Right forelimb (tissue), 1 donor: ENCODE measurements at places on chromosomes 7 and 10.

DNA sequence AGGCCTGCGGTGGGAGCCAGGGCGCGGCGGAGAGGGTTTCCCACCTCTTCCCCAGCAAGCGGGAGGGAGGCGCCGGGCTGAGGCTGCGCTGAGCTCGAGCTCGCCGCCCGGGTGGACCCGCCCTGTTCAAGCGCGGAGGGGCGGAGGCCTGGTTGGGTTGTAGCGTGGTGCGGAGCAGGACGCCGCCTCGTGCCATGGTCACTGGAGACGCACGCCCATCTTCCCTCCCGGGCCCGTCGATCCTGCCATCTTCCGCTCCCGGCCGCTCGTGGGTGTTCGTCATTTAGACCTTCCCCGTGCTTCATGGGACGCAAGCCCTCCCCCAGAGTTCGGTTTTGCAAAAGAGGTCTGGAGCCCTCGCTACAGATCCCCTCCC lies 9.3 kb upstream of the EN2 start:
- no peak for DNase-seq

DNA sequence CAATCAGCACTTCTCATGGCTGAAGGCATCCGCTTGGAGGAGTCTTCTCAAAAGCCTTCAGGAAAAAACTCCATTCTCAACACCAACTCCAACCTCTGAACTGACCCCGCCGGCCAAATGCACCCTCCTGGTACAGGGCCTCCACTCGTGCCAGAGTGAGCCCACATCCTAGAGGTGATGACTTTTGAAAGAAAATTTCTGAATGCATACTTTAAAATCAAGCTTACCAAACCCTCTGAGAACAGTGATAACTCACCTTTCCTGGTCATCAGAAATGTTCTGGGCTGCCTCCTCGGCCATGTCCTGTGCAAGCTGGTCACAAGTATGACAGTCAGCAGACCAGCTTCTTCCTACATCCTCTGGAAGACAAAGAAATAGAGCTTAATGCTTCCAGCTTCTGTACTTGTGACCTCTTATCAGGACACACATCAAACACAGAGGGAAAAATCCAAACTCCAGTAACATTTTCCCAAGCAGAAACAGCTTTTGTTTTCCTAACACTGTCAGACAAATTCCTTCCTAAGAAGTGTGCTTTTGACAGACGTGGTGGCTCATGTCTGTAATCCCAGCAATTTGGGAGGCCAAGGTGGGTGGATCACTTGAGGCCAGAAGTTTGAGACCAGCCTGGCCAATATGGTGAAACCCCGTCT lies at the start of gene PKD1L1:
Gene PKD1L1 (minus strand): TSS at position 326 of the 650 bp plus-strand sequence. CDS start 26 bp downstream, at position 300.
- DNase-seq = no peak

DNA sequence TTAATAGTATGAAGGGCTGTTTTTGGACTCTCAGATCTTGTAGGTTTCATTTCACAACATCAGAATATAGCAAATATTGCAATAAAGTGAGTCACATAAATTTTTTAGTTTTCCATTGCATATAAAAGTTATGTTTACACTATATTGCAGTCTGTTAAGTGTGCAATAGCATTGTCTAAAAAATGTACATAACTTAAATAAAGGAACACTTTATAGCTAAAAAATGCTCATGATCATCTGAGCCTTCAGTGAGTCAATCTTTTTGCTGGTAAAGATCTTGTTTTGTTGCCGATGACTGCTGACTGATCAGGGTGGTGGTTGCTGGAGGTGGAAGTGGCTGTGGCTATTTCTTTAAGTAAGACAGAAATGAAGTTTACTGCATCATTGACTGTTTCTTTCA lies 42.0 kb downstream of the ABCA13 start:
- no peak for DNase-seq

DNA sequence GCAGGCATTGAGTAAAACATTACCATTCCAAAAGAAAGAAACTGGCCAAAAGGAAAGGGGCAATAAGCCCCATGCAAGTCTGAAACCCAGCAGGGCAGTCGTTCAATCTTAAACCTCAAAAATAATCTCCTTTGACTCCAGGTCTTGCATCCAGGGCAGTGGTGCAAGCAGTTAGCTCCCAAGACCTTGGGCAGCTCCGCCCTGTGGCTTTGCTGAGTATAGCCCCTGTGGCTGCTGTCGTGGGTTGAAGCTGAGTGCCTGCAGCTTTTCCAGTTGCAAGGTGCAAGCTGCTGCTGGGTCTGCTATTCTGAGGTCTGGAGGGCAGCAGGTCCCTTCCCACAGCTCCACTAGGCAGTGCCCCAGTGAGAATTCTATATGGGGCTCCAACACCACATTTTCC lies 580.1 kb upstream of the AUTS2 start:
- DNase-seq = no peak

GRCh38 chr10:61543831-61544230 lies 90.7 kb upstream of the TMEM26 start:
- DNase-seq = no peak

DNA sequence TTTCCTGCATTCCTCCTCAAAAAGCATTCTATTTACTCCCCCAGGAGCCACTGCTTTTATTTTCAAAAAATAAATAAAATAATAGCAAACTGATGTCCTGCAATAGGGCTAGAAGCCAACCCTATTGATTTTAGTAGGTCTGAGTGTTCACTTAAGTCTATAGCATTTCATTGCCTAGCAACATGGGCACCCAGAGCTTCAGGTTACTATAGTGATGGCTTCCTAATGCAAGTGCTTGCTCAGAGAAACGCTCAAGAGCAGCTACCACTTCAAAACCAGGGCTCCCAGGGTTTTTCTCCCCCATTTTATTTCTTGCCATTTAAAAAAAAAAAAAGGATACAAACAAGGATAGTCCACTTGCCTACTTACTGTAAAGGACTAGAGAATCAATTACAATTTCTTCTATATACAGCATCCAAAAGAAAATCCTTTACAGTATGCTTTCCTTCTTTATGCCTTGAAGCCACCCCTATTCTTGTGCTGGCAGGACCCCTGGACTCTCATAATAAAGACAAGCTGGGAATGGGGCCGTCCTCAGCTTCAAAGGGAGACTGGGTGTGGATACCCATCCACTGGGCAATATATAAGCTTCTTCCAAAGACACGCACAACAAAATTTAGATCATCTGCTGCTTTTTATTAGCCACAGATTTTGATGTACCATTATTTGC lies 133.3 kb downstream of the VPS41 start:
- DNase-seq = no peak

- no peak for DNase-seq
These were observed 159.2 kb upstream of the PLXNA4 start for GRCh38 chr7:132735476-132735875.

- no peak for DNase-seq
These were observed 230.3 kb downstream of the INHBA start for GRCh38 chr7:41472427-41473125.

DNA sequence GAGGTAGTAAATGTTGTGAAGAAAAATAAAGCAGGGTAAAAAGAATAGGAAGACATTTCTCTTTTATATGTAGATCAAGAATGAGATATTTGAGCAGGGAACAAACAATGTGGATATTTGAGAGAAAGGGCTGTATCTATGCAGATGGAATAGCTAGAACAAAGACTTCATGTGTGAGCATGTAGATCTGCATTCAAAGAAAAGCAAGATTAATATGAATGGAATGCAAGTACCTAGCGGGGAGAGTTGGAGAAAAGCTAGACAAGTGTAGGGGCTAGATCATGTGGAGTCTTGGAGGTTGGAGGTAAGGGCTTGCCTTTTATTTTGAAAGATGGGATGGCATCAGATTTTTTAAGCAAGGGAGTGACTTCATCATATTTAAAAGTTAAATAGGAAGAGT lies 27.1 kb downstream of the SHOC2 start:
- no peak for DNase-seq

DNA sequence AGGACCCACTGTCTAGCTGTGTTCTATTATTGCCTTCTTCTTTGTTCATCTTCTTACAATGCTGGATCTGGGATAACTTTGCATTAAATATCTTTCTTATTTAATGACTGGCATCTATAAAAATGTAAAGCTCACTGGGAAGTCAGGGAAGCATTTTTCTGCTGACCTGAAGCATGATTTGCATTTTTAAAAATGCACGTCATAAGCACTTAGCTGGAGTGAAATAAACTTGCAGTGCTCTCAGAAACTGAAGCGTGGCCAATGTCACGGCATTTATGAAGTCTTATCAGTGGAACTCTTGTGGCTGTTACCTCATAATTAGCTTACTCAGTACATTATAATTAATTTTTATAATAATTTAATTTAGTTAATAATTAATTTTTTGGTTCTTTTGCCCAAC lies 59.1 kb downstream of the FRMD4A start:
- DNase-seq = no peak

- no peak for DNase-seq
These were observed 19.4 kb downstream of the CCDC6 start for GRCh38 chr10:59887006-59887405.

GRCh38 chr7:79622781-79623180 lies 169.3 kb upstream of the MAGI2 start:
- DNase-seq = no peak

DNA sequence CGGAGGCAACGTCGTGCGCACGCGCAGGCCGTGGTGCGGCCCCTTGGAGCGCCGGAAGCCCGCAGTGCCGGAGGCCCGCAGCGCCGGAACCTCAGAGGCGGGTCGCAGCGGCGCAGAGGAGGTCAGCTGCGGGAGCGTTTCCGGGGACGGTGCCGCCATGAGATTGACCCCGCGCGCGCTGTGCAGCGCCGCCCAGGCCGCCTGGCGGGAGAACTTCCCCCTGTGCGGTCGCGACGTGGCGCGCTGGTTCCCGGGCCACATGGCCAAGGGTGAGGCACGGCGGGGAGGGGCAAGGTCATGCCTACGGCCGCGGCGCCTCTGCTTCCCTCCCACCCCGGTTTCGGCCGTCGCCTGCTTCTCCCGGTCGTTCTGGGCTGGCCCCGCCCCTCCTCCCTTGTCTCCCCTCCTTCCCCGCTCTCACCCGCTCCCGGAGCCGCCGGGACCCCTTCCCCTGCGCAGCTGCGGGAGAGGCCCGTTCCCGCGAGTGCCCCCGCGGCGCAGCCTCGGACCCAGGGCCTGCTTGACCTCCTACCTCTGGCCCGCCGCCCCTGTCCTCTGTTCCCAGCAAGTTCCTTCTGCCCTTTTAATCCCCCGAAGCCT lies at the start of gene MTG1:
Gene MTG1 (plus strand): TSS at position 94 of the 600 bp plus-strand sequence. CDS start 64 bp downstream, at position 158.
- peak; percentile 96 for DNase-seq

GRCh38 chr7:13496976-13497375 lies 492.5 kb downstream of the ETV1 start:
- DNase-seq = no peak

DNA sequence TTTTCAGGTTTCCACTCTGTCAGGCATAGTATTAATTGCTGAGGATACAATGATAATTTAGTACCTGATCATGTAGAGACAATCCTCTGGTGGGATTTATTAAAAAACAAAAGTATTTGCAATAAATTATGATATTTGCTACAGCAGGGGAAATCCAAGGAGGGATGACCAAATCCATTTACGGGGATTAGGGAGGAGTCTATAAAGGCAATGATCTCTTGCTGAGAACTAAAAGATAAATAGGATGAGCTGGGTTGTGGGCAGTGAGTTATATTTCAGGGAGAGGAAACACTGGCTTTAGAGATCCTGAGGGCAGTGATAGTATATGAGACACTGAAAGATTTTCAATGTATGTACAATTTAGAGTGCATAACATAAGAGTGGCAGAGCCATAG lies 305.5 kb downstream of the GPR37 start:
- DNase-seq = no peak

- DNase-seq = no peak
These were observed 113.9 kb upstream of the PFKP start for GRCh38 chr10:2953495-2953894.

DNA sequence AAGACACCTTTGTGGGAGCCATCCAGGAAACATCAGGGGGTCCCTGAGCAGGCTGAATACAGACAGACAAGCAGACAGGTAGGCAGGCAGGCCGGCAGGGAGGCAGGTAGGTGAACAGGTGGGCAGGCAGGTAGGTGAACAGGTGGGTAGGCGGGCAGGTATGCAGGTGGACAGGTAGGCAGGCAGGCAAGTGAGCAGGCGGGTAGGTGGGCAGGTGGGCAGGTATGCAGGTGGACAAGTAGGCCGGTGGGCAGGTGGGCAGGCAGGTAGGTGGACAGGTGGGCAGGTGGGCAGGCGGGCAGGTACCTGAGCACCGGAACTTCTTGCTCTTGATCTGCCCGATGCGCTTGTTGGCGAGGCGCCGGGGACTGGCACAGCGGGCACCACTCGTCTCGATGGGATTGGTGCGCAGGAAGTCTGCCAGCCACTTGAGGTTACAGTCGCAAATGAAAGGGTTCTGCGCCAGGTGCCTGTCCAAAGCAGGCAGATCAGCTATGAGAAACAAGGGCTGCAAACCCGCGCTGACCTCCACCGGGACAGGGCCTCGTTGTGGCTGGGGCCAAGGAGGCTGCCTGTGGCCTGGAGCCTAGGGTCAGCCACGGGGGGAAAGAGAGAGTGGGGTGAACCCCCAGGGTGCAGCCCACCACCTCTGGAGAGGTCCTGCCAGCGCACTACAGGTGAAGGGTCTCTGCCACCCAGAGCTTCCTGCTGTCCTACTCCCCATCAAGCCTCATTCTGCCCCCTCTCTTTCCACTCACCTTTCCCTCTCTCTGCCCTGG lies 136.9 kb downstream of the SLIT1 start:
- peak; percentile 34 for DNase-seq

DNA sequence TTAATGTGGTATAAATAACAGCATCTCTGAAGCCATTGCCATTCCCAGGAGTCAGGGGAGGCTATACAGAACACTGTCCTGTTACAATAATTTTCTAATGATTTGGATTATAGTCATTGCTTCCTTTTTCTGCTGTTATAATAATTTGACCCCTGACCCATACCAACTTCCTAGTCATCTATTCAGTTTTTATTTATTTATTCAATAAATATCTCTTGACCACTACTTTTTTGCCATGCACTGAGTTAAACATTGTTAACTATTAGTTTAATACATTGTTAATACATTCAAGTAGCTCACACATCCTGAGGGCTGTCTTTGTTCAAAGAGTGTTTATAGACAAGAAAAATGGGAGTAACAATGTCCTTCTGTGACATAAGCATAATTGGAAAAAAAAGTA lies 235.5 kb upstream of the MEOX2 start:
- DNase-seq = no peak

- DNase-seq = no peak
These were observed 106.0 kb downstream of the ZNF365 start for GRCh38 chr10:62480196-62480595.
